ENCODE measurements at places on chromosomes 7 and 10. TPM values are rescaled to one million over a fixed set of nuclear protein-coding genes. Genes with fewer than 3 reads are reported as not detected.

GRCh38 chr10:130141460-130141859 is 5.3 kb downstream of the GLRX3 start:
- DNase-seq, result no peak

GRCh38 chr7:115689941-115690340 is 340.6 kb downstream of the TFEC start:
- DNase-seq, result no peak

- DNase-seq, result no peak
These were observed 48.9 kb upstream of the ICA1 start for GRCh38 chr7:8310876-8311275.

DNA sequence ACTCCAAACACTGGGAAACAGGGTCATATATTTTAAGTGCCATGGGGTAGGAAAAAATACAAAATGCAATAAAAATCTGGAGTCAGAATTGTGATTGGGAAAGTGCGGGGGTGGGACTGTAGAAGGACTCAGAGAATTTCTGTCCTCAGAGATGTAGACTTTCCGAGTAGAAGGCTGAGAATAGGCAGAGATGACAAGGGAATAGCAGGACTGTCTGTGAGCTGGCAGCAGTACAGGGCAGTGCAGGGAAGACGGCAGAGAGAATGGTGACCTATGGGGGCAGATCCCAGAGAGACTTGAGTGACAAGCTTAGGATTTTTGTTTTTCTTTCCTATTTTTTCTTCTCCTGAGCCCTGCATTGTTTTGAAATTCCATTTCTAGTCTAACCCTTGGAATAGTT is 127.6 kb downstream of the SLC16A9 start:
- no peak for DNase-seq

Gene EIF5AL1
- 0.52 TPM for total RNA-seq

DNA sequence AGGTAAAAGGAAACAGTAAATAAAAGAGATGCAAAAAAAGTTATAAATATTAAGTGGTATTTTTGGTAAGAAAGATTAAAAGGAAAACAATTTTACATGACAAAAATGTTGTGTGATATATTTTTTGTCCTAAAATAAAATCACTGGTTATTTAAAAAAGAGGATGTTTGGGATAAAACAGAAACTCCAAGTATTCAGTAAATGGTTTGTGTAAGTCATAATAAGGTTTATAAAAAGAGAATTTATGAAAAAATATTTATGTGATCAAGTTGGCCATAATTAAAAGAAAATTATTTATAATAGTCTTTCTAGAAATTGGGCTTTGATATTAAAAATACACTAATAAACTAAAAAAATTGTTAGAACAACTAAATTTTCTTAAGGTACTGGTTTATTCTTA is 38.2 kb upstream of the FIGNL1 start:
- DNase-seq, result no peak

DNA sequence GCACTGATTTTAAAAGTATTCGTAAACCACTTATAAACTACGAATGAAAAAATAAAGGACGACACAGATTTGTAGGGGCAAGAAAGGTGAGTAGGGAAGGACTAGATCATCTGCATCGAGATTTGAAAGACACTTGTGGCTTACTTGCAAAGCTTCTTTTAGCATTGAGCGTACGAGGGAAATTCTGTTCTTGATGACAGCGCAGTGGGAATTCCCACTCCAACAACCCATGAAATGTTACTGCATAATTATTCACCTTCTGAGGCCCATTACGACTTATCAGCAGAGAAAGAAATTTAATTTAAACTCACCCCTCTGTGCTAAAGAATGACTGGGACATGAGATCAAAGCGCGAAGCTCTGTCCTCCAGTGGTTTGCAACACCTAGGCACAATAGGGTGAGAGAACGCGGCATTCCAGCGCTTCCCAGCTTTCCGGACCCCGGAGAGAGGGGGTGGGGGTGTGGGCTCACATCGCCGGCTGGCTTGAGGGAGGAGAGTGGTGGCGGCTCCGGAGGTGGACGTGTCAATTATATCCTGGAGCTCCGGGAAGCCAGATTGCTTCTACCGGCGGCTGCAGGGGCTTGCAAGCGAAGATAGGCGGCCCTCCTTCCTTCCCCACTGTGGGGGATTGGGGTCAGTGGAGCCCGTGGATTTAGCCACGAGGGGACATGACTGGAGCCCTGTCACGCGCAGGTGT is 10.3 kb downstream of the SP8 start:
- DNase-seq, result no peak

Gene MLXIPL
- 9.3 TPM for total RNA-seq
